ENCODE measurements at places on chromosomes 6 and 20.

DNA sequence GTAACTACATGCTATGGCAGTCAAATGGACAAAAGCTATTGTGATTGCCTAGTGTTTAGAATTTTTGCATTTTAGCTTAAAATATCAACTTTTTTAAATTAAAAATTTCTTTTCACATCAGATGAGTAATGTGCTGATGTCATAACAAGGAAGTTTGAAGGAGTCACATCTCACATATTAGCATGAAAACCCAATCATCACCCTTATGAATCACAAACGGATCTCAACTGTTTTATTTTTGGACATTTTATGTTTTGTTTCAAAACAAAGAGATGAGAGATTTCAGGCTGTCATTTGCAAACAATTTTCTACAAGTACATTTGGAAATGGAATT is 53.6 kb upstream of the TRERF1 start:
- no peak for DNase-seq

DNA sequence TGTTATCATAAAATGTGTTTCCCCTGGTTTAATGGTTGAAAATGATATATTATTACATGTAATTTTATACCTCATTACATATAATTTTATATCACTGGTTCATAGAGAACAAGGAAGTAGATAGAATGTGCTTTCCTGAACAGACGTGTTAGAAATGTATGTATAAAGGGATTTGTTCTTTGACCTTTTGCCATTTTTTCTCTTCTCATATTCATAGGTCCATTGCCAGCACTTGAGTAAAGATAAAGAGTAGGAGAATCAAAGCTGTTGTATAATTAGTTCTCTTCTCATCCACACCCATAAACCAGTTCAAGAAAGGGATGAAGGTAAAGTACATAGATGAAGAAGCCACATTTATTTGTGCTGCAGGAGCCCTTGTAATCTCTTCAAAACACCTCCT is 46.7 kb downstream of the RNF217 start:
- DNase-seq: no peak

DNA sequence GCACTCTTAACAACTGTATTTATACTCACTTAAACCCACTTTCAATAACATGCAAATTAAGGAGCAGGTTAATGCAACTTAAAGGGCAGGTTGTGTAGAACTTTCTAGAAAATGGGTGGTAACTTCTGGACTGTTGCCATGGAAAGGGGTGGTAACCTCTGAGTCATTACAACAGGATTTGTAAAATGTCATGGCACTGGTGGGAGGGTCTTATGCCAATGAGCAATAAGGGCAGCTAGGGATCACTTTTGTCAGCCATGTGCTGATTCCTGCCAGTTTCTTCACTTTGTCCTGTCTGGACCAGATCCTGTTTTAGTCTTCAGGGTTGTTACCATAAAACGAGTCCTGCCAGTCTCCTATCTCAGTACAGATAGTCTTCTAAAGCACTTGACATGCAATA is 560.5 kb upstream of the PTCHD4 start:
- DNase-seq: no peak

- DNase-seq: no peak
These were observed 442.4 kb downstream of the FRK start for GRCh38 chr6:115618256-115618655.

GRCh38 chr6:56775498-56776166 is 132.9 kb upstream of the DST start:
- DNase-seq: no peak

GRCh38 chr6:143949962-143950361 is 58.1 kb downstream of the PLAGL1 start:
- DNase-seq: no peak

- DNase-seq: no peak
These were observed 89.6 kb downstream of the RIPOR3 start for GRCh38 chr20:50601511-50602431.

All from stimulated activated CD8-positive, alpha-beta memory T cell treated with anti-CD3 and anti-CD28 coated beads, Interleukin-2, amount 100 ng/mL, for 48 hours (primary cell).